ENCODE measurements at places on chromosomes 6 and 20.

- DNase-seq, result no peak
Measured at GRCh38 chr20:15889061-15889460, 684.2 kb downstream of the KIF16B start.

DNA sequence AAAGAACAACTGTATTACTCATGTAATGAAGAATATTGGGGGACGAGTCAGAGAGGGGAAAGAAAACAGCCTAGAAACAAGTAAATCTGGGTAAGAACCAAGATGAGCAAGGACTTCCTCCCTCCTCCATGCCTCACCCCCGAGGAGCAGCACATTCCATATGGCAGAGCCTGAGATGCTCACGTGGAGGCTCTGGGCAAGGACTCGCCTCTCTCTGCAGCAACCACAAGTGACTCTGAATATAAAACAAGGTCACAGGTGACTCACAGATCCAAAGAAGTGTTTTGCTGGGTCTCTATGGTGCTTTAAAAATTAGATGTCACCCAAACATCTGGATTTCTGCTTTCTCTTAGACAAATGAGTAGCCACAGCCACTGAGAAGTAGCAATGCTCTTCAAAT lies 453.0 kb upstream of the SULF2 start:
- no peak for DNase-seq

DNA sequence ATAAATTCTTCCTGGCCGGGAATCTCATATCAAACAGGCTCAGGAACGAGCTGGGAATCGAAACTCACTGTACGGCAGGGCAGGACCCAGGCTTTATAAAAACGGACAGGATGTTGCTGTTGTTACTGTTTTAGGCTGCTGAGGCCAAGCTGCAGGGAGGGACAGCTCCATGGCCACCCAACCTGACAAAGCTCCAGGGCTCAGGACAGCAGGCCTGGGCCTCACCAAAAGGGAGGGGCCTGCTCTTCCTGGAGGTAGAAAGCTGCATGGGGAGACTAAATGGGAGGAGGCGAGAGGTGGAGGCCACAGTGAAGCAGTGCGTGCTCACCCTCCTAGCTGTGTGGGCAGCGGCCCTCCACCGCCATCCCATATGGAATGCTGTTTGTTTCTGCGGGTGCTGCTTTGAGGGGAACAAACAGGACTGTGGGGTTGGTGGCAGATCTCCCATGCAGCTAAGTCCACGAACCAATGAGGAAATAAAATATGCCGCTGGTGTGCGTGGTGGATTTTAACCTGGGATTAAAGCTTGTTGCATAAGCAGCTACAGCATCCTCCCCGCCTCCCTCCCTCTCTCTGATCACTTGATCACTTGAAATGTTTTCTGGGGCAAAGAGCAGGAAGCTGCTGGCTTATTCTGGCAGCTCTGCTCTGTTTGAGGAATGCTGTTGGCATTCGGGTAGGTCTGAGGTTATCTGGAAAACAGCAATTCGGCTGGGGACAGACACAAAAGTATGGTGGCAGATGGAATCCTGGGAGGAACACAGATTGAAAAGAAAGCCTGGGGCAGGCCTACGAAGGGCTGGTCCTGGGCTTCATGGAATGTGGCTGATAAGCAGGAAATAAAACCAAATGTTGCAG lies 2.4 kb upstream of the ZMYND8 start:
- DNase-seq, result no peak

DNA sequence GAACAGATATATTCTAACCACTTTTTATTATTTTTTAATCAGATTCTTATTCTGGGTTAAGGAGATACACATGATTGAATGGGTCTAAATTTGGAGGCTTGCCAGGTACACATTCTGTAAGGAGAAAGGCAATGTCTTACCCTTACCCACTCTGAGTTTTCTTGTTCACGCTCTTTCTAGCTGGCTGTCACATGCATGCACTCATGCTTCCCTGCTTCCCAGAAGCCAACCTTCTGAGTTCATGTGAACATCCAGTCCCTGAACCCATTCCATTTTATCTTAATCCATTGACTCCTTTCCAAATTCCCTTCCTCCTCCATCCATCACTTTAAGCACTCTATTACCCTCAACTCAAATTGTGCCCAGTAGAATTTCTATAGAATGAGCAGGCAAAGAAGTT lies 17.5 kb upstream of the MOCS1 start:
- DNase-seq, result no peak

GRCh38 chr6:150167479-150167873 lies 24.6 kb downstream of the PPP1R14C start:
- no peak for DNase-seq

DNA sequence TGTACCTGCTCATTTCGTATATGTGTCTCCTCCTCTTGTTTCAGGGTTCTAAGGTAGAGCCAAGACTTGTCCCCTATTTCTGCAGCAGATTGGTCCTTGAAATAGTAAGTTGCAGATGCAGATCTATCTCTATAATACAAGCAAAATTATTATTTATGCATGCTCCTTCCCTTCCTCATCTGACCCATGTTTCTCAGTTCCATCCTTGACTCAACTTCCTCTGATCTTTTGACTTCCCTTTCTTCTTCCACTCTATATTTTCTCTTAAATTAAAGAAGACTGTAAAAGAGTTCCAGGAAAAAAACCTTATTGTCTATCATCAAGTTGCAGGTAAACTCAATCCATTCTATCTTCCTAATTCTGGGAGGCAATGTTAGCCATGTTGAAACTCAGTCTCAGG lies 23.7 kb downstream of the PLA2G7 start:
- DNase-seq, result no peak

- no peak for DNase-seq
Measured at GRCh38 chr6:90328004-90328403, 31.4 kb upstream of the BACH2 start.

GRCh38 chr6:3421791-3422434 lies 34.9 kb downstream of the SLC22A23 start:
- no peak for DNase-seq

- DNase-seq, result no peak
Measured at GRCh38 chr6:100775667-100776066, 105.5 kb downstream of the ASCC3 start.
